DMS53 (cell line): ENCODE measurements at places on chromosomes 4 and X.

GRCh38 chrX:109847257-109848187 lies 114.5 kb upstream of the ACSL4 start:
- DNase-seq, result no peak

DNA sequence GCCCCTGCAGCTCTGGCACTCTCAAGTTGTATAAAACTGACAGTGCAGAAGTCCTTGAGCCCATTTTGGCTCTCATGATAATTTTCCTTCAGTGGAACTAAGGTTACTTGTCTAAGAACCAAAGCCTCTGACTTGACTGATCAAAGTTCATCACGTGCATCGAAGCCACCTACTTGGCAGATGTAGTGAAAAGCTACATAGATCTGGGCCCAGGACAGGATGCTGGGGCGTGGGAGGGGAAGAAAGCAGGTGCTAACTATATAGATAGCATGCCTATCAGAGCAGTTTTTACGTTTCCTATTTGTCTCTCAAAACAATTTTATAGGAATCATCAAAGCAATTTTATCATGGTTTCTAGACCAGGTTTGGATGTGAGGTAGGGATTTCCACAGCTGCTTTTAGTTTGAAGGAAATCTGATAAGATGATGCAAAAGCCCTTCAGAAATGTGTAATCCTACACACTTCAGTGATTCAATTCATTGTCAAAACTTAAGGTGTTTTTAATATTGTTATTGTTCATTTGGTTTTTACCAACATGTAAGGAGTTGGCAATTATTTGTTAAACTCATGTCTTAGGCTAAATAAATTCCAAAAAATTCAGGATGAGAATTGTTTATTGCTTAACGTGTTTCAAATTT lies 1.2 kb upstream of the CD40LG start:
- DNase-seq, result no peak

GRCh38 chr4:182975806-182976205 lies 58.6 kb upstream of the DCTD start:
- peak; percentile 20 for DNase-seq

DNA sequence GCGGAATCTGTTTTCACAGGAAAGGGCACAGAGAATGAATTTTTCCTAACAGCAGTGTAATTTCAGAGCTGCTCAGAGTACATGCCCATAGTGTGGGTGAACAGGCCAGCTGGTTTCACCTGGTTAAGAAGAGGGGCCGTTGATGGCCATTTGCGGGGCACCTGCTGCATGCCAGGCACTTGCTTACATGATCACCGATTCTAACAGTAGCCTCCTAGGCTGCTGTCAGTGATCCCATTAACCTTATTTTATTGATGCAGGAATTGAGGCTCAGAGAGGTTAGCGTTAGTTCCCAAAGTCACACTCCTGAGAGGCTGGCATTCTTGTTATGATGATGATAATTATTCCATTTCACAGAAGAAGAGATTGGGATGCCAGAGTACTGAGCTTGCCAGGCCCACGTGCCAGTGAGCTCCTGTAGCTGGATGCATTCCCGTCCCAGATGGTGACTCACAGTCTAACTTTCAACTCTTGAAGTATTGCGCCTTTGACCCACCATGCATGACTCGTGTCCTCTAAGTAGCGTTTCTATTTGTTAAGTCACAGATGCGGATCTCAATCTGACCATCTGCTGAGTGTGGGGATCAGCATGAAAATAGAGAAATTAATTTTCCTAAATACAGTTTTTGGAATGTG lies 76.5 kb downstream of the PSAPL1 start:
- DNase-seq, result peak; percentile 87

DNA sequence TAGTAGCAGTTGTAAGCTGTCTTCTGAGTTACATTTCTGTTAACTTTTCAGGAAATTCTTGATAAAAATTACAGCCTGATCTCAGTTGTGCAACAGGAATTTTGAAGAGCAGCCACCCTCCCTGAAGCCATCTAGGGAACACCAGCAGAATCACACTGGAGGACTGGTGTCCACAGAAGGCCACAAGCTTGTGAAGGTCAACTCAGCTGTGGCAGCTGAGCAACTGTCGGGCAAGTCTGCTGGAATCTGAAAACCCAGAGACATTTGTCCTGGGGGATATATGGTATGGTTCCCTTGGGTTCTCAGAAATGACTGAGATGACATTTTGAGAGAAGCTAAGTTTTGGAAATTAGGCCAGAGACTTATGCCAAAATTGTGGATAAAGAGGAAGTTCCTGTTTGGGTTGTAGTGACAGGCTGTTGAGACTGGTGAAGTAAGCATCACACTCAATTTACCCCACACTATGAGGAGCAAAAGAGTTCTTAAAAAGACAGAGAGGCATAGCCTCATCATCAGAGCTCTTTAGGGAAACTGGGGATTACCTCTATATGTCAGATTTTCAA lies 78.1 kb upstream of the TNIP3 start:
- DNase-seq, result no peak

DNA sequence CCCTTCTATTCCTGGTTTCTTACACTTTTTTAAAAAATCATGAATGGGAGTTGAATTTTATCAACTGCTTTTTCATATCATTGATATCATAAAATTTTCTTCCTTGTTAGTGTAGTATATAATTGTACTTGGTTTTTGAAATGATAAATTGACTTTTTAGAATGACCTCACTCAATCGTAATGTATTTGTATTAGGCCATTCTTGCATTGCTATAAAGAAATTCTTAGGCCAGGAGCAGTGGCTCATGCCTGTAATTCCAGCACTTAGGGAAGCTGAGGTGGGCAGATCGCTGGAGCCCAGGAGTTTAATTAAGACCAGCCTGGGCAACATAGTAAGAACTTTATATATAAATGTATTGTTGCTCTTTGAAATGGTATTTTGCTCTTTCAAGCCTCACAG lies 6.3 kb downstream of the EXOC1 start:
- DNase-seq, result no peak

DNA sequence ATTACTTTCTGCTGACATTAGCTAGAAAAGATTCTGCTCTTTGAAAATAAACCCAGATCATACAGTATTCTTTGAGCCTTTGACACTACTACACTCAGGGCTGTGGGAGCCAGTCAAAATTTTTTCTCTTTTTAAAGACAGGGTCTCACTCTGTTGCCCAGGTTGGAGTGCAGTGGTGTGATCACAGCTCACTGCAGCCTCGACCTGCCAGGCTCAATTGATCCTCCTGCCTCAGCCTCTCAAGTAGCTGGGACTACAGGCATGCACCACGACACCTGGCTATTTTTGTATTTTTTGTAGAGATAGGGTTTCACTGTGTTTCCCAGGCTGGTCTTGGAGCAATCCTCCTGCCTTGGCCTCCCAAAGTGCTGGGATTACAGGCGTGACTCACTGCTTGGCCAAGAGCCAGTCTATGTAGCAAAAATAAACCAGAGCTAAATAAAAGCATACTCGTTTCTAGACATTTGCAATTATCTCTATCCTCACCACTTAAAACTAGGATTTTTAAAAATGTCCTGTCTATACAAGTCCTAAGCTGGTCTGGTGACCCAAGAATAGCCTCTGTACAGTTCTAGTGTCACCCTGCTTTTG lies 43.2 kb downstream of the AKAP4 start:
- DNase-seq, result peak; percentile 6
